ENCODE measurements at places on chromosomes 16 and 17.

DNA sequence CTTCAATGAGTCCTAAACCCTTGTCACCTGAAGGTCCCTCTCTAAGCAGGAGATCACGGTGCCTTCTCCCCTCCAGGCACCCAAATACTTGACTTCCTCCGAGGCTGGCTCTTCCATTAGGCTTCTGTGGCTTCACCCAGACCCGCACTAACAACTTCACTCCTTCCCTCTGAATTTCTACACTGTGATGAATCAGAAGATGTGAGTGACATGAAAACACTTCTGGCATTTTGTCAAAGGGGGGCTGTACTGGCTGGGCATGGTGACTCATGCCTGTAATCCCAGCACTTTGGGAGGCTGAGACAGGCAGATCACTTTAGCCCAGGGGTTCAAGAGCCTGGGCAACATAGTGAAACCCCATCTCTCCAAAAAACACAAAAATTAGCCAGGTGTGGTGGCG, 72.6 kb upstream of the CNEP1R1 start:
- no peaks in the 10 kb centered on the region for H3K4me1 ChIP-seq
- H3K27ac ChIP-seq, result no peak overlapping the region
- DNase-seq, result no peak
- no peaks in the 10 kb centered on the region for H3K36me3 ChIP-seq

DNA sequence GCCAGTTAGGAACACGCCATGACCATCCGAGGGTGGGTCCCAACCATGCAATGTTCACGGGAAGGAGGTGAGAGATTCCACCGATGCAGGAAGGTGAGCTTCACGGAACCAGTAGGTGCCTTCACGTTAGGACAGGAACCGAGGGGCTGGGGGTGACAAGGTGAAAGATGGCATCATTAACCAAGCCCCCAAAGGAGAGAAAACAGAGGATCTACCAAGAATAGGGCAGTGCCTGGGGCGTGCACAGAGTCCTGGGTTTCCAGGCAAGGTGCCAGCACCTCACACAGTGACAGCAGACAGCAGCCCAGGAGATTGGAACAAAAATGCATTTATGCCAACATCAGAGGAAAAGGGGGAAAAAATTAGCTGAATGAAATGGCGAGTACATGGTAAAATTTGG, 137.9 kb downstream of the GSG1L start:
- H3K27ac ChIP-seq, result no peak overlapping the region
- no peak for DNase-seq
- peaks cover 27% of the 10 kb centered on the region for H3K27me3 ChIP-seq
- no peak overlapping the region for H3K4me3 ChIP-seq
- H3K36me3 ChIP-seq, result no peaks in the 10 kb centered on the region

- no peaks in the 10 kb centered on the region for H3K36me3 ChIP-seq
- no peak for DNase-seq
- no peak overlapping the region for H3K4me3 ChIP-seq
- no peak overlapping the region for H3K27ac ChIP-seq
Observed at GRCh38 chr17:43416998-43417890, 18.5 kb downstream of the ARL4D start.

DNA sequence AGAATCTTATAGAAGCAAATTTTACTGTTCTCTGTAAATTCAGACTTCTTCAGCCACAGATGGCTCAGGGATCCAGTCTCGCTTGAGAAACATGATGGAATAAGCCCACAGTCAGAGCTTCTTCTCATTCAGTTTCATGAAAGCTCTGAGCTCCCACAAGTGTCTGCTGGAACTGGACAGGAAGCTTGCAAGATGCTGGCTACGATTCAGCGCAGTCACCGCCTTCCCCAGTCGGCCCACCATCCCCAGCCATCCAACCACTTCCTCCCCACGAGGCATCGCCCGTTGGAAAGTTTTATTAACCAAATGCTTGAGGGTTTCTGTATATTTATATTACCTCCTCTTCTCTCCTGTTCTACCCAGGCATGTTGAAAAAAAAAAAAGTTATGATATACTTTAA, 171.7 kb downstream of the ZFHX3 start:
- H3K4me1 ChIP-seq, result no peaks in the 10 kb centered on the region
- DNase-seq, result no peak
- H3K27ac ChIP-seq, result no peak overlapping the region
- H3K27me3 ChIP-seq, result no peaks in the 10 kb centered on the region
- no peaks in the 10 kb centered on the region for H3K36me3 ChIP-seq

DNA sequence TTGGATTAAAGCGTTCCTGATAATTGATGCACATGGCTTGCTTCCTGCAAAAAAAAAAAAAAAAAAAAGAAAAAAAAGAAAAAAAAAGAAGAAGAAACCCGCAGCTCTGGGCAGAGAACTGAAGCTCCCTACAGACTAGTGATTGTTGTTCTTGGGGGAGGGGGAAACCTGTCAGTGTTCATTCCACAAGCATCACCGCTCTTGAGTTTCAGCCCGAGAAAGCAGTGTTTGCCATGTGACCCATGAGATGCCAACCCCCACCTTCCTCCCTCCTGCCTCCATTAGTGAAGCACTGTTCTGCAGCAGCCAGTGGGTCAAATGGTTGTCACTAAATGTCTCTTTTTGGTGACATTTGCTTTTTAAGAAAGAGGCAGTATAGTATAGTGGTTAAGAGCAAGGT, 1.7 kb downstream of the USP43 start:
- H3K27me3 ChIP-seq, result peaks cover 10% of the 10 kb centered on the region
- no peak overlapping the region for H3K4me3 ChIP-seq
- H3K27ac ChIP-seq, result no peak overlapping the region
- DNase-seq, result no peak

GRCh38 chr17:77914385-77915254, 43.9 kb upstream of the TNRC6C start:
- no peaks in the 10 kb centered on the region for H3K4me1 ChIP-seq
- no peak overlapping the region for H3K27ac ChIP-seq
- no peak for DNase-seq
- no peaks in the 10 kb centered on the region for H3K36me3 ChIP-seq
- H3K4me3 ChIP-seq, result no peak overlapping the region

DNA sequence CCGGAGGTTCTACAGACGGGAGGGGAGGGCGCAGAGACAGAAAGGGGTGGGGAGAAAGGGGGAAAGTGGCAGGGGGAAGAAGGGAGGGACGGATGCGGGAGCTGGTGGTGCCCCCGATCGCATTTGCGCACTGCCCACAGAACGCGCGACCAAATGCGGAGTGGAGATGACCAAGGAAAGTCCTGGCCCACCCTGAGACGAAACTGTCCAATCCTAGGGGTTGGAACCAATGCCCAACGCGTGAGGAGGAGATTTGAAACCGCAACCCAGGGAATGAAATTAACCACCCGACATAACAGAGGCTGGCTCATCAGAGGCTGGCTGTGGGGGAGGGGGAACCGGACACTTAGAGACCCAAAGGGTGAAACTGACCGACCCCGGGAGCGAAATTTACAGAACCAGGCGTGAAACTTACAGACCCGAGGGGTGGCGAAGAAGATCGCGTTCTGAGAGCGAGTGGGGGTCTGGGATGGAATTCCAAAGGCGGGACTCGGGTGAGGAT, 1.4 kb downstream of the HES7 start:
- no peaks in the 10 kb centered on the region for H3K36me3 ChIP-seq
- H3K4me1 ChIP-seq, result peaks cover 25% of the 10 kb centered on the region
- H3K4me3 ChIP-seq, result peak overlapping the region; percentile 84
- H3K27me3 ChIP-seq, result peaks cover 29% of the 10 kb centered on the region
- H3K27ac ChIP-seq, result no peak overlapping the region

GRCh38 chr17:75642784-75643642, 9.8 kb downstream of the SMIM5 start:
- peaks cover 48% of the 10 kb centered on the region for H3K4me1 ChIP-seq
- H3K36me3 ChIP-seq, result no peaks in the 10 kb centered on the region
- DNase-seq, result no peak
- H3K27ac ChIP-seq, result peak overlapping the region; percentile 77

- no peak overlapping the region for H3K4me3 ChIP-seq
- no peak overlapping the region for H3K27ac ChIP-seq
- no peaks in the 10 kb centered on the region for H3K36me3 ChIP-seq
- peaks cover 29% of the 10 kb centered on the region for H3K27me3 ChIP-seq
- no peaks in the 10 kb centered on the region for H3K4me1 ChIP-seq
- no peak for DNase-seq
Observed at GRCh38 chr16:86205521-86206245, 304.6 kb upstream of the FOXF1 start.

GRCh38 chr17:66508896-66509844, 206.8 kb downstream of the PRKCA start:
- H3K4me1 ChIP-seq, result no peaks in the 10 kb centered on the region
- H3K36me3 ChIP-seq, result no peaks in the 10 kb centered on the region
- H3K4me3 ChIP-seq, result no peak overlapping the region
- H3K27ac ChIP-seq, result no peak overlapping the region
- no peak for DNase-seq

GRCh38 chr17:48630925-48631692, 5.0 kb upstream of the HOXB9 start:
- H3K27me3 ChIP-seq, result peaks cover 47% of the 10 kb centered on the region
- no peaks in the 10 kb centered on the region for H3K4me1 ChIP-seq
- H3K27ac ChIP-seq, result no peak overlapping the region
- no peaks in the 10 kb centered on the region for H3K36me3 ChIP-seq
- H3K4me3 ChIP-seq, result no peak overlapping the region
- no peak for DNase-seq

DNA sequence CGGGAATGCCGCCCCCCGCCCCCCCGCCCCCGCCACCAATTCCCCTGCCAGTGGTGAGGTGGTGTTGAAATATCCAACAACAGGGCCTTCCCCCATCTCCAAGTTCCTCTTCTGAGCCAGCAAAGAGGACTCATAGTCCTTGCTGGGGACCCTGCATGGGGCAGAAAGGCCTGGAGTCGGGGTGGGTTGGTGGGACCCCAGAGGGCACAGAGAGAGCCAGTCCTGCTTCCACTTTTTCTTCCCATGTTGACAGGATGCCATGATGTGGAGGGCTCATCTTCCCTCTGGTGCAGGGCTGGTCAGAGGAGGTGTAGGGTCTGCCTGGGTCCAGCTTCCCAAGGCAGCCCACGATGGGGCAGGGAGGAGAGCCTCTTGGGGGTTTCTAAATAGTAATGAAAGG, 49.0 kb upstream of the PIK3R6 start:
- no peaks in the 10 kb centered on the region for H3K36me3 ChIP-seq
- 0 out of 2 replicates have a peak, but pooled peaks cover 3% of the 10 kb centered on the region for H3K27me3 ChIP-seq
- no peak overlapping the region for H3K27ac ChIP-seq

DNA sequence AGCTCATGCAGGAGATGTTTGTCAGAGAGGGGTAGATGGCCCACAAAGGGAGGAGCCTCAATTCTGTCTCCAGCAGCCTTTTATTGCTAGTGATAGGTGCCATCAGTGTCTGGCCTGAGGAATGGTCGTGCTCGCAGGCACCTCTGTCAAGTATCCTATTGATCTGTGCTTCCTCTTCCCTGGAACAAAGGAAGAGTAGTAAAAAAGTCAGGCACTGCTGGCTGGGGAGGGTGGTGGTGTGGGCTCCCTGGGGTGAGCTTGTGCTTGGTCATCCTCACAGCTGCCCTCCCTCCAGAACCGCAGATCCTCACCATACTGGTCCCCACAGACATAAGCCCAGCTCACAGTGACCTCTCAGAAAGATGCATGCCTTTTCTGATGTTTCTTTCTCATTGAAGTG, 15.0 kb upstream of the SALL1 start:
- no peaks in the 10 kb centered on the region for H3K27me3 ChIP-seq
- no peaks in the 10 kb centered on the region for H3K4me1 ChIP-seq
- no peaks in the 10 kb centered on the region for H3K36me3 ChIP-seq
- DNase-seq, result no peak

GRCh38 chr17:36879624-36880131, 57.6 kb upstream of the LHX1 start:
- no peak overlapping the region for H3K27ac ChIP-seq
- peaks cover 27% of the 10 kb centered on the region for H3K27me3 ChIP-seq
- no peak for DNase-seq
- H3K4me1 ChIP-seq, result no peaks in the 10 kb centered on the region
- H3K4me3 ChIP-seq, result no peak overlapping the region
- H3K36me3 ChIP-seq, result no peaks in the 10 kb centered on the region

GRCh38 chr17:1646199-1646875, 805 bp upstream of the SCARF1 start:
- no peak overlapping the region for H3K27ac ChIP-seq
- H3K36me3 ChIP-seq, result no peaks in the 10 kb centered on the region
- H3K4me3 ChIP-seq, result no peak overlapping the region
- DNase-seq, result no peak

DNA sequence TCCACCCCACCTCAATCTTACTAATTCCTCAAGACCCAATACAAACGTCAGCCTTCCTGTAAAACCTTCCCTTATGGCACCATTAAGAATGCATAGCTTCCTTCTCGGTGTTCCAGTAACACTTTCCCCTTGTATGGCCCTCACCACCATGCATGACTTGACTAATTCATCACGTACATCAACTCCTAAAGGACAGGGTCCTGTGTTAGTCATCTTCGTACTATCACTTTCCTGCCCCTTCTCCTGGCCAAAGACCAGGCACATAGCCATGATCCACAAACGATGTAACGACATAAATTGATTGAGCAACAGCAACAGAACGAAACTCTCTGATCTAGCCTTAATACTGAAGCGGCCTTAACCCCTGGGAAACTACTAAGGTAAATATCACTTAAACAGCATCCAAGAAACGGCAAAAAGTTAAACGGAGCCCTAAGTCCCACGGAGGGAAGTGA, 612 bp downstream of the PSMD12 start:
- peaks cover 5% of the 10 kb centered on the region for H3K4me1 ChIP-seq
- peak overlapping the region; percentile 66 for H3K27ac ChIP-seq
- no peak for DNase-seq
- H3K36me3 ChIP-seq, result peaks cover 2% of the 10 kb centered on the region
- H3K27me3 ChIP-seq, result no peaks in the 10 kb centered on the region

GRCh38 chr16:4869147-4869805, 22.0 kb downstream of the UBN1 start:
- no peaks in the 10 kb centered on the region for H3K27me3 ChIP-seq
- no peak overlapping the region for H3K4me3 ChIP-seq
- no peaks in the 10 kb centered on the region for H3K4me1 ChIP-seq
- DNase-seq, result no peak
- no peak overlapping the region for H3K27ac ChIP-seq

DNA sequence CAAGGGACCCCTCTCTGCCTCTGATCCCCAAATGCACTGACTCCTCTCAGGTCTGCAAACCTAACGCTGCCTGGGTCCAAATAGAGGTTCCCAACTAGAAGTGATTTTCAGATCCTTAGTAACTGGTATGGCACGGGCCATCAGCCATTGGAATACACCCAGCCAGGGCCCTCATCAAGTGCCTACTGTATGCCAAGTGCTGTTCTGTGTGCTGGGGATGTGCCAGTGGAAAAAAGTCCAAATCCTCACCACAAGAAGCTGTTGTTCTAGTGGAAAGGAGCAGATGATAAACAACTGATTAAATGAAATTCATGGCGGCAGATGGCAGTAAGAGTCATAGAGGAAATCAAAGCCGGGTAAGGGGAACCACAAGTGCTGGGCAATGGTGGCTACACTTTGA, 57.2 kb upstream of the MED9 start:
- no peak overlapping the region for H3K4me3 ChIP-seq
- H3K4me1 ChIP-seq, result peaks cover 3% of the 10 kb centered on the region
- no peak for DNase-seq
- H3K27ac ChIP-seq, result no peak overlapping the region
- H3K36me3 ChIP-seq, result no peaks in the 10 kb centered on the region
